ENCODE measurements at places on chromosomes 4 and X.

- DNase-seq, result no peak
Measured at GRCh38 chr4:141789716-141790115, 153.3 kb downstream of the IL15 start.

- DNase-seq, result no peak
Measured at GRCh38 chr4:16617435-16617834, 281.0 kb downstream of the LDB2 start.

GRCh38 chrX:69148946-69149345, 16.3 kb downstream of the PJA1 start:
- DNase-seq, result no peak

GRCh38 chr4:39464886-39465501, 6.1 kb downstream of the LIAS start:
- DNase-seq, result no peak

- DNase-seq, result no peak
Measured at GRCh38 chrX:49310371-49310770, 6.9 kb downstream of the GAGE10 start.

- no peak for DNase-seq
Measured at GRCh38 chr4:117164338-117164737, 79.0 kb upstream of the TRAM1L1 start.

DNA sequence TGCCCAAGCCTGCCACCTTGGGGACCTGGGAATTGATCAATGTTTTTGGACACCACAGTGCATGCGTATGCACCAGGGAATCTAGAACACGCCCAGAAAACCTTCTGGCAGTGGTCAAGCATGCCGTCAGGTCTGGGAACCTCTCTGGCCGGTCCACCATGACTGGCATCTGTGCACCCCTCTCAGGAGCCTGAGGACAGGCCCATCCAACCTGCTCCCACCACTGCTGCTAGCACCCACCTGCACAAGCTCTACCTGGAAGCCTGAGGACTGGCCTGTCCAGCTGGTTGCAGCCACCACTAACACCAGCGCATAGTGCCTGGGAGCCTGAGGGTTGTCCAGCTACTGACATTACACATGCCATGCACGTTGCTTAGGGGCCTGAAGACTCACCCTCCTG, 162.1 kb upstream of the GALNTL6 start:
- no peak for DNase-seq

DNA sequence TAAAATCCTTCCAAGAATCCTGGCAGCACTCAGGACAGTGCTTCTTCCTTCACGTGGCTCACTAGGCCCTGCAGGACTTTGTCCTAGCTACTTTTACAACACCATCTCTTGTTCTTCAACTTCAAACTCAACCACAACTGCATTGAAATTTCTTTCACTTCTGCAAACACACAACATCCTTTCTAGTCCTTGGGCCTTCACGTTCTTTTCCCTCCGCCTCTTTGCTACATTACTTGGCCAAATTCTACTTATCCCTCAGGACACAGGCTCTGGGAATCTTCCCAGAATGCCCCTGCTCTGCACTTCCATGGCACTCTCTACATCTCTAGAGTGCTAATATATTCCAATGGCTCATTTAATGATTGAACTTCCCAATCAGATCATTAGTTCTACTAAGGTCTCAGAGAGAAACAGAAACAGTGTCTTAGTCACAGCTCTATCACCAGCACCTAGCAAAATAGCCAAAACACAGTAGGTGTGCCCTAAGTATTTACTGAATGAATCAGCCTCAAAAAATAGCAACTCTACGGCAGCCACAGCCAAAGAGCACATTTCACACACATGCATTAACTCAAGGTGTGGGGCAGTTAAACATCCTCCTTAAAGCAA, 73.3 kb downstream of the MANBA start:
- no peak for DNase-seq

- DNase-seq, result no peak
Measured at GRCh38 chr4:118120120-118120760, 86.0 kb downstream of the NDST3 start.

- no peak for DNase-seq
Measured at GRCh38 chr4:102439812-102440211, 61.3 kb upstream of the NFKB1 start.

- no peak for DNase-seq
Measured at GRCh38 chr4:112296949-112297880, at the start of gene ALPK1. TSS of gene ALPK1 (plus strand) at chr4:112297369.

DNA sequence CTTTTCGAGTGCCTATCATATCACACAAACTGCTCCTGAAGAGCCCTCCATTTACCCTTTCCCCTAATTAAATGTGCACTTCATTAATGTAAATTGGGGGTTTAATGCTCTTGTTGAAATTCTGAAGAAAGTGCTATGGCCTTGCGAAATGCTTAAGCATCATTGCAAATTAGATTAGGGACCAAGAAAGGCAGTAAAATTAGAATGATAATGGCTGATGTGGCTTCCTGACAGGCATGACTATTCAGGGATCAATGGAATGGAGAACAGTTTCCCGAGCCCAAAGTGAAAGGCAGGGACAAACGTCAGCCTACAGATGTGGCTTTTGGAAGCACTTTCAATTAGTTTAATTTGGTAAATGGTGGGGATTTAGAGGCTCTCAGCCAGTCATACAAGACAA, 120.1 kb downstream of the NKX6-1 start:
- DNase-seq, result no peak

DNA sequence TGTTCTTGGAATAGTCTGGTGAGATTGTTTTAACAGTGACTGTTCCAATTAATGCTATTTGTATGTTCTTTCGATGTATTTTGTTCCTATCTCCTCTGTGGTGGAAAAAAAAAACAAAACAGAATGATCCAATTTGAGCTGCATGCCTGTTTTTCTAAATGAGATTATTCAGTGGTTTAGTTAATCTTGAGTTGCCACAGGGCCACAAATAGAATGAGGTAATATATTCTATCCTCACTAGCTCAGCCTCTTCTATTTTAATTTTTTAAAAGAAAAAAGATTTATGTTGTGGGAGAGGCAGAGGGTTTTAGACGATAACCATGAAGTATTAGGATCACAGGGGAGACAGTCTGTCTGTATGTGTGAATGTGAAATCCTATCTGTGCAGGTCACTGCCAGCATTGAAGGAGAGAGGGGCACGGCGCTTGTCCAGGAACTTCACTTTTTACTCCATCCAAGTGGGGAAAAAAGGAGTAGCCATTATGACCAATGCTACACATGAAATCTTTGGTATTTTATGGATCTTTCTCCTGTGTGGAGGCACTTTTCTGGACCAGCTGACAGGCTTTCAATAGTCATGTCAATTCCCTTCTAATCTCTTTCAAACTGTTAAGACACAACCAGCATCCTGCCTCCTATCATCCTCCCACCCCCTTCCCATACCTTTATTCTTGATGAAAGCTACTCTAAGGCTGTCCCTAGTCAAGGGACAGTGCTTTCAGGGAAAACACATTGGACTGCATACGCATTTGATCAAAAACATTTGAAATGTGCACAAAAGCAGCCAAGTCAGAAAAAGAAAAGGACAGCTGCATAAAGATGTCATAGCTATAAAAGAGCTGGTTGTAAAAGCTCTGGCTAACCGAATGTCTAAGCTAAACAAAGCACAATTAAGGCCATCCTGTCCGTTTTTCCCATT, 1063.8 kb upstream of the INTU start:
- no peak for DNase-seq

All from T-helper 17 cell (primary cell).